SK-N-MC (cell line): ENCODE measurements at places on chromosomes 1 and 21.

DNA sequence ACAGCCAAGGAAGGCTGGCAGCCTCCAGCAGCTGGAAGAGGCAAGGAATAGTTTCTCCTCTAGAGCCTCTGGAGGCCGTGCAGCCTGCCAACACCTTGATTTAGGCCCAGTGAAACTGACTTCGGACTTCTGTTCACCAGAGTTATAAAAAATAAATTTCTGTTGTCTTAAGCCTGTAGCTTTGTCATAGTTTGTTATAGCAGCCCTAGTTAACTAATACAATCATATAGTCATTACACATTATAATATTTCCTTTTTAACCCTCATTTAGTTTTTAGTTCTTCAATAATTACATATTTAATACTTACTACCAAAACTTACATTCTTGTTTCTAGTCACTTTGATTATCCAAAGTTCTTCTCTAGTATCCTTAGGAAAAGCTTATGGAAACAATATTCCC, 20.3 kb downstream of the NOS1AP start:
- no peak for DNase-seq

GRCh38 chr1:110130989-110131388, 18.7 kb downstream of the UBL4B start:
- DNase-seq = no peak

DNA sequence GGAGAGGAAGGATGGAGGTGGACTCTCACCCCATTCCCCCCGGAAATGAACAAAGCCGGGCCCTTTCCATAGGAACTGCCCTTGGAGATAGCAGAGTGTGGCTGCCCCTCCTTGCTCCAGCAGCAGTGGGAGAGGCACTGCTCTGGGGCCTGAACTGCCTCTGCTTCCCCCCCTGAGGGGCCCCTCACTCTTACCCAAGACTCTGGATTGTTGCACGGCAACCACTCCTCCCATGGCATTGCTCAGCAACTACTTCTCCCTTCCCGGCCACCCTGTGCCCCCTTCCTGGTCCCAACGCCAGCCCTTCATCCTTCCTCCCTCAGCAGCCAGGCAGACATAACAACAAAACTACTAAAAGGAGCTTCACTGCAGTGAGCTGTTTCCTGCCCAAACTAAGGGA, 3.0 kb upstream of the ACKR1 start:
- DNase-seq = no peak

GRCh38 chr1:154859786-154860155, 10.3 kb downstream of the KCNN3 start:
- DNase-seq = no peak

DNA sequence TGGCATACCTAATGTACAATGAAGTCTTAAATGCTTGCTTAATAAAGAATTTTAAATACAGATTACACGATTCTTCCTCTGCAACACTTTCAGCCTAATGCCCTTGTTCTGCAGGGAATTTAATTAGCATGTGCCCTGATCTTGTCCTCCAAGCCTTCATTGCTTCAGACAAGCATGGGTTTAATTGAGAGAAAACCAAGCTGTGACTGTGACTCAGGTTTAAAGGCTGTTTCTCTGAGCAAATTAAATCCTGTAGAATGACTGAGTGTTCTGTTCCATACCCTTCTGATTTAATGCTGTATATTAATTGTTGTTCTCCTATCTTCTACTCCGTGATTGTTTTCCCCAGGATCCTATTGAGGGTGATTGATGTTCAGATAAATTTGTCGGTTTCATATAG, 269.0 kb upstream of the PRMT6 start:
- DNase-seq = no peak

GRCh38 chr1:79089946-79090345, 83.4 kb upstream of the ADGRL4 start:
- DNase-seq = no peak

- DNase-seq = no peak
Measured at GRCh38 chr1:172530000-172530399, 3.0 kb upstream of the SUCO start.

GRCh38 chr1:200410566-200410878, 686 bp upstream of the ZNF281 start:
- DNase-seq = no peak

DNA sequence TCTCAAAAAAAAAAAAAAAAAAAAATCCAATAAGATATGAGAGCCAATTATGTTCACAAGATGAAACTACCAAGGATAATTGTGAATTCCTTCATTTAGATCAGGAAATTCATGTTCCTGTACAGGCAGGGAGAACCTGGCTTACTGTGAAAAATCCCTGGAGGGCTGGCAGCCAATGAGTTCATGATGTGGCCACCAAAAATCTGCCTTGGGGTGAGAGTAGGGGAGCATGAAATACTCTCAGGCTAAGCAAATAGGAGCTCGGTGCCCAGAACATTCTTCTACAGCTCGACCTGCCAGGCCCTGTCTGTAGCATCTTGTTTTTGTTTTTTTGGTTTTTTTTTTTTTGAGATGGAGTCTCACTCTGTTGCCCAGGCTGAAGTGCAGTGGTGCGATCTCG, 50.1 kb downstream of the PIK3CD start:
- no peak for DNase-seq

- no peak for DNase-seq
Measured at GRCh38 chr1:228095938-228096337, 7.2 kb downstream of the C1orf35 start.

DNA sequence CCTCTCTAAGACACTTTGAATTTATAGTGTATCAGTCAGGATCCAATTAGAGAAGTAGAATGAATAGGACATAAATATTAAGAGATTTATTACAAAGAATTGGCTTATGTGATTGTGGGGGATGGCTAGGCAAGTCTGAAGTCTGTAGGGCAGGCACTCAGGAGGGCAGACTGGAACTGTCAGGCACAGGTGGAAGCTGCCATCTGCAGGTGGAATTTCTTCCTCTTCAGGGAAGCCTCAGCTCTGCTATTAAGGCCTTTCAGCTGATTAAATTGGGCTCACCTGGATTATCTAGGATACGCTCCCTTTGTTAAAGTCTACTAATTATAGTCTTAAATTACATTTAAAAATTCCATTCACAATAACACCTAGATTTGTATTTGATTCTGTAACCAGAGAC, 92.0 kb upstream of the HAO2 start:
- DNase-seq = no peak

DNA sequence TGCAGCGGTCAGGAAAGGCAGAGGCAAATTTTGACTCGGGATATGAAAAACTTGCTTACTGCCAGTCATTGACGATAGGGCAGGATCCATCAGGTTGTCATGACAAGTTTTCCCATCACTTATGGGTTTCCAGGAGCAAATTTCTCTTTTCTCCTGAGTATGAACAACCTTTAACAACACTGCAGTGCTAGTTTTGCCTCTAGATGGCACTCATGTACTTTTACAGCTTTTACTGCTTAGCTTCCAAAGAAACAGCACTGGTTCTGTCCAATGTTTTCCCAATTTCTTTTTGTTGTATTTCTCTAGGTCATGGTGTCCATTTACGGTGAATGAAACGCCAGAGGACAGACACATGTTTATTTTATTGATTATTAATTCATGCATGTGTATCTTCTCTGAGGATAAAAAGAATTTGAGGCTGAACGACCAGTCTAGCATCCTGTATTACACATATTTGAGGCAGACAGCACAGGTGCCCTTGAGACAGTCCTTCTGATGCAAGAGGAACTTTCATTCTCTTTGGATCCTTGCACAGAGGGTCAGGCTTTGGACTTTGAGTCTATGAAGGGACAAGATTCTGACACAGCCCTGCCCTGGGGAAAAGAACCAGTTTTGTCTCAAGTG, 112.3 kb upstream of the TRABD2B start:
- DNase-seq = peak; percentile 14

DNA sequence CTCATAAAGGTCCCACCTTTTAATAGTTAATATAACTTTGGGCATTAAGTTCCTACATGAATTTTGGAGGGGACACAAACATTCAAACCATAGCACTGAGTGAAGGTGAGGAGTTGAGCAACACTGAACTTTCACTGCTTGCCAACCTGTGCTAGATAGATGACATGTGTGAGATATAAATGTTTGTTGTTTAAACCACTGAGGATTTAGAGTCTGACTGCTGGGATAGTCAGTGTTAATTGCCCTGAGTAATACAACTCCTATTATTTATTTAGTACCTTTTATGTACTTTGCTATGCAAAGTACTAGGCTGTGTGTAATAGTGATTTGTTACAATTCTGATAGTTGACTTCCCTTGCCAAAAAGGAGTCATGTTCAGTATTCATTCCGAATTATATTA, 32.4 kb upstream of the SLC16A1 start:
- DNase-seq = no peak

GRCh38 chr21:32520875-32521735, 64.2 kb downstream of the TCP10L start:
- DNase-seq = no peak

DNA sequence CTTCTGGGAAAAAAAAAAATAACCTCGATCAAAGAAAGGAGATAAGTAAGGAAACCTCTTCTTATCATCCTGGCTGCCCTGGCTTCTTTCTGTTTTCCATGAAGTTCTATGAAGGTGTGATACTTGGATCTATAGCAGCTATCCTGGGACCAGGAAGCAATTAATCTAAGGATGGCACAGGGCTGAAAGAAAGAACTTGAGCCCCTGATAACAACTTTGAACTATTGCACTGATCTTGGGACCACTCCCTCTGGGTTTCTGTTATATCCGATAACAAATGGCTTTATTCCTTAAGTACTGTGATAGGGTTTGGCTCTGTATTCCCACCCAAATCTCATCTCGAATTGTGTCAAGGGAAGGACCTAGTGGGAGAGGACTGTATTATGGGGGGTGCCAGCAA, 104.1 kb downstream of the DAB1 start:
- DNase-seq = no peak

GRCh38 chr1:242242983-242243382, 244.1 kb upstream of the MAP1LC3C start:
- no peak for DNase-seq

GRCh38 chr1:246930830-246931548, 759 bp downstream of the AHCTF1 start:
- DNase-seq = no peak

GRCh38 chr1:39828734-39829133, 40.1 kb upstream of the BMP8B start:
- no peak for DNase-seq

- no peak for DNase-seq
Measured at GRCh38 chr1:205809942-205810345, 3.1 kb downstream of the SLC41A1 start.

GRCh38 chr1:50027794-50028193, 4.0 kb upstream of the AGBL4 start:
- no peak for DNase-seq

- DNase-seq = no peak
Measured at GRCh38 chr1:3907621-3908165, 7.6 kb upstream of the C1orf174 start.

GRCh38 chr1:170707959-170708655, 44.2 kb downstream of the PRRX1 start:
- no peak for DNase-seq

GRCh38 chr1:24898909-24899439, 31.1 kb downstream of the RUNX3 start:
- DNase-seq = no peak

- DNase-seq = no peak
Measured at GRCh38 chr1:150020711-150021110, 10.2 kb upstream of the OTUD7B start.

DNA sequence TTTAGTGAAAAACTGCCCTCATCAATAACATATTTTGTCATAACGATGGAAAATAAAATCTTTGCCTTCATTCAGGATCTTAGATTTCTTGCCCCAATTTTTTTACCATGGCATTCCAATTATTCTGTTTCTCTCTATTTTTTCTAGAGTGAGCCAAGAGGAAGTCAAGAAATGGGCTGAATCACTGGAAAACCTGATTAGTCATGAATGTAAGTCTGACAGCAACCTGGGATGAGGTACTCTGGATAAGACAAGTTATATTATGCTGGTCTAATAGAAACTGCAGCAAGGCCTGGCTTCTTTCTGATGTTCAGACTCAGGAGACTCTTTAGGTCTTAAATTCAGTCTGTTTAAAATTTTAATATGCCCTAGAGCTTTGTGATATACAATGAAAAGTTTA, 3.5 kb downstream of the RGS4 start:
- no peak for DNase-seq

- no peak for DNase-seq
Measured at GRCh38 chr1:118990513-118991152, 2.5 kb upstream of the TBX15 start.

DNA sequence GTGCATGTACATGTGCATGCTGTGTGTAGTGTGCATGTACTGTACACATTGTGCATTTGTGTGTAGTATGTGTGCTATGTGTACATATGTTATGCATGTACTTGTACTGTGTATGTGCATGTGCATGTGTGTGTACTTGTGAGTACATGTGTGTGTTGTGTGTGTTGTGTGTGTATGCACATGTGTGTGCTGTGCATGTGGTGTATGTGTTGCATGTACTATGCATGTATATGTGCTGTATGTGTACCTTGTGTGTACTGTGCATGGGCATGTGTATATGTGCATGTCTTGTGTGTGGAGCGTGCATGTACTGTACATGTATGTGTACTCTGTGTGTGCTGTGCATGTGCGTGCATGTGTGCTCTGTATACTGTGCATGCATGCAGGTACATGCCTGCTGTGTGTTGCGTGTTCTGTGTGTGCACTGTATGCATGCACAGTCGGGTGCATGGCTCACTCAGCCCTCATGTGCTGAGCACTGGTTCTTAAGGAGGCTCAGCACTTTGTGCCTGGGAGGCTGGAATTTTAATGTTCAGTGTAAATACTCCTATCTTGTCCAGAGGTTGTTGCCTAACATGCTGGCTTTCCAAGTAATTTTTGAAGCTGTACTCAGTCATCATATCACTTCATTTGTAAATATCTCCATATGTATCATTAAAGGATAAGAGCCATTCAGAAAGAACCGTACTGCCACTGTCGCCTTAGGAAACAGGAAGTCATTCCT, 32.3 kb downstream of the SNAP47 start:
- no peak for DNase-seq

DNA sequence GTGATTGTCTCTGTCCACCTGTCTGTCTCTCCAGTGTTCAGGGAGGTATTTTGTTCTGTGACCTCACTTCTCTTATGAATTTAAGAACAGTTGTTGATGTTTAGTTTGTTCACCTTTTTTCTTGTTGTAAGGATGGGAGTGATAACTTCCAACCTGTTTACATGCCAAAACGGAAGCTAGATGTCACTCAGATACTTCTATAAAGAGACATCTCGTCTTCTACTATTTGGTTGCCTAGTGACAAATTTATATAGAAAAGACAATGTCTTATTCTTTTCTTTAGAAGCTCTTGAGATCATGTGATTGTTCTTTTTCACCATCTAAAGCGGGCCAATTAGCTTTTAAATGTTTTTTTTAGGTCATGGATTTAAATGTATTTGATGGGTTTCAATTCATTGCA, 33.8 kb downstream of the PRSS38 start:
- DNase-seq = no peak
